D721Med (cell line): ENCODE measurements at places on chromosomes 11 and 22.

GRCh38 chr11:19349340-19350025, 108.7 kb upstream of the E2F8 start:
- DNase-seq: no peak

DNA sequence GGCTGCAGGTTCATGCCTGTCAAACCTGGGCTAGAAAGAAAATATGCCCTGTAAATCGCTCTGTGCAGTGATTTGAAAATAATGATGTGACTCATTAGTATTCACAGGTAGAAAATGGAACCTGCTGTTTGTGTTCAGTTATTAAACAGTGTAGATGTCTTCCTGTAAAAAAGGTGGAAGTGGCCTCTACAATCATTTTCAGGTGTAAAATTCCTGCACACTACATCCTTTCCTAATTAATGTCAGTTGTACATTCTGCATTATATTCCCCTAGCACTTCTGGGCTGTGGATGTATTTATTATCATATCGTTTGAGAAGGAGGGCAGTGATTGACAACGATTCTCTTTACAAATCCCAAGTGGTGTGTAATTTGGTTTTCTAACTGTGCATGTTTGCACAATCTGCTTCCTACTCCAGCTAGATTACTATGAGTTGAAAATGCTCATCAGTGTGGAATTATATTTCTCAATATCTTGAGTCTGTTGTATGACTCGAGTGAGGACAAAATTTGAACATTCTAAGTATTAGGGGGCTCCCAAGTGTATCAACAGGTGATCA, 454.0 kb upstream of the DDI1 start:
- DNase-seq: no peak

DNA sequence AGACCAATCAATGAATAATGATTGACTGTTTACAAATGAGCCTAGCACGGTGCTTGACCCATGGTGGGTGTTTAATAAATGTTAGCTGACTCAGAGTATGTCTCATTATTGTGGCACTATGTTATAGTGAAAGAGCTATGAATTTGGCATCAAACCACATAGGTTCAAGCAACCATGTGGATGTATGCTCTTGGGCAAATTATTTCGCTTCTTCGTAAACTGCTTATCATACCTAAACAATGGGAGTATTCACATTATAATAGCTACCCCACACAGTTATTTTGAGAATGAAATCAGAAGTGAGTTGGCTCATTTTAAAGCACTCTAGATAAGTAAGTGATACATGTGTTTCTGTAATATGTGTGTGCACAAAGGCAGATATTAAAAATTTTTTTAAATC, 118.7 kb upstream of the HSD17B12 start:
- no peak for DNase-seq

GRCh38 chr22:27472975-27473374, 328.6 kb downstream of the MN1 start:
- no peak for DNase-seq

DNA sequence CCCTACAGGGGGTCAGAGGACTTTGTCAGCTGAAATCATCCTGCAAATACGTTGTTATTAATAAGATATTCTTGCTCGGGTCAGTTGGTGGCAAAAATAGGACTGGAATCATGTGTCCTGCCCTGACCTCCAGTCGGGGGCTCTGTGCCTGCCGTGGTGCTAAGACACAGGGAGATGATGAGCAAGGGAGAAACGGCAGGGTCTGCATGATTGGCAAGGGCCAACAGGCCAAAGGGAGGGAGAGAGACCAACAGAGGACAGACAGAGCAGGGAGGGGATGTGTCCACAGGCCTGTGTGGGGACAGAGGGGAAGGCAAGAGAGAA, 10.4 kb upstream of the TSKU start:
- DNase-seq: no peak

- DNase-seq: no peak
Measured at GRCh38 chr11:45048313-45048841, 97.7 kb upstream of the TP53I11 start.

DNA sequence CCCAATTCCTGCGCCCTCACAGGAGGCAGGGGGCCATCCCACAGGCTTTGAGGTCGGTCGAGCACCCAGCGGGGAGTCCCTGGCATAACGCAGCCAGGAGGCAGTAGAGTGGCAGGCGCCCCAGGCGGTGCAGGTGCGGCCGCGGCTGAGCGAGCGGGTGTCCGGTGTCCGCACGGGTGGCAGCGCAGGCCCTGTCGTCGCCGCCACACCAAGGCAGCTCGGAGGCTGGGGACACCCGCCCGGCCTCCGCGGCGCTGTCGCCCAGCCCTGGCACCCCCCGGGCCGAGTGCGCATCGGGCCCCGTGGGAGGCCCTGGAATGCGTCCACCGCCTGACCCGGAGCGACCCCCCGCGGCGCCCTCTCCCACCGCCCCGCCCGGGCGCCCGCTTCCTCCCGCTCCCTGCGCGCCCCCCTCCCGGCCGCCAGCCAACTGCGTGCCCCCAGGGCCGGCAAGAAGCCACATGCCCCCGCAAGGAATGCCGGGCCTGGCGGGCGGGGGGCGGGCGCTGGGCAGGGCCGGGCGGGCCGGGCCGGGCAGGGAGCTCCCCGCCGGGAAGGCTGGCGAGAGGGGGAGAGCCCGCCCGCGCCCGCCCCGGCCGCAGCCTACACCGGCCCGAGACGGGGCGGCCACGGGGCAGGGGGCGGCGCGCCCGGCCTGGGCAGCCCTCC, 33.9 kb downstream of the PRDM11 start:
- peak; percentile 62 for DNase-seq

DNA sequence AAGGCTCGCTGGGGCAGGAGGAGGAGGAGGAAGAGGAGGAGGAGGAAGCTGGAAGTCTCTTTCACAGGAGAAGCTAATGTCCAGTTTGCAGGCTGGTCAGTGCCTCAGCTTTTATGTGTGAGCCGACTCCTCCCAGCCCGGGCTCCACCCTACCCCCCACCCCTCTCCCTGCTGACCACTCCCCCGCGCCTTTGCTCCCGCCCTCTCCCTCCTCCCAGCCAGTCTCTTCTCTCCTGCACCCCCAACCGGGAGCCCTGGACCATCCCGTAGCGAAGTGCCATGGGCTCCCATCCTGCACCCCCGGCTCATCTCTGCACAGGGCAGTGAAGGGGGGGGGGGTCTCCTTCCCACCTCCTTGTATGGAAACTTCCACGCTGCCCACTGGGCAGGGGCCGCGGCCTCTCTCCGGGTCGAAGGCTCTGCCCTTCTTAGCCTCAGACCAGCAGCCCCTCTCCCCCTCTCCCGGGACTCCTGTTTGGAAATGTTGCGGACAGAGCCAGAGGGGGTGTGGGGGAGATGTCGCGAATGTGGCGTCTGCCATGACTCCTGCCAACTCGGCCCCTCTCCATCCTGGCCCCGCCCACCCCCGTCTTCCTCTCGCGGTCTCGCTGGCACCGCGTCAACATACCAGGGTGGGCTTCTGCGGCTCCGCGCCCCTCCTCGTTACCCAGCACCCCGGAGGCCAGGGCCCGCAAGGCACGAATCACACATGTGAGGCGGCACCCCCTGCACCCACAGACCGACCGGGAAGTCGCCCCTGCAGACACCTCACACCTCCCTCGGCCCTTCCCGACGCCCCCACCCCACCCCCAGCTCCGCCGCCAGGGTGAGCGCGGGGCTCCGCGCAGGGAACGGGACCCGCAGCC, 1.8 kb downstream of the IGF2 start:
- no peak for DNase-seq

DNA sequence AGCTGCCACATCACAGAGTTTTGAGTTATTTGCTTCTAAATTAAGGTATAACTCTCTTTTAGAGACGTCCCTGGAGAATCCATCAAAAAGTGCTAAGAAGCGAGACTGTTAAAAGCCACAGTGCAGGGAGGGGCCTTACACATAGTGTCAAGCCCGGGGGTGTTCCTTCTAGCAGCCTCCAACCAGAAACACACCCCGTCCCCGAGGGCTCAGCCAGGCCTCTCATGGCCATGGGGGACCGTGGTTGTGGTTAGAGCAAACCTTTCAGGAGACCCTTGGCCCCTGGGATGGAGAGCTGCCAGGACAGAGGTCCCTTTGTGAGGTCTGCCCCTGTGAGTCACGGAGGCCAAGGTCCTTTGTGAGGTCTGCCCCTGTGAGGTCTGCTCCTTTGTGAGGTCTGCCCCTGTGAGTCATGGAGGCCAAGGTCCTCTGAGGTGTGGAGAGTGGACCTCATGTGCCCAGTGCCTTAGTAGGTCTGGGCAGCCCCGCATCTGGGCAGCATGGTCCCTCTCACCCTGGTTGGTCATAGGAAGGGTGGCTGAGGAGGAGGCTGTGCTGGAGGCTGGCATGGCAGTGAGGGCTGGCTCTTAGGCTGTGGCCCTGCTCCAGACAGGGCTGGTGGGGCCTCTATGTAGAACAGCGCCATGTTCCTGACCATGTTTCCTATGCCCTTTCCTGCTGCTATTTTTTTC, 5.4 kb downstream of the GNAZ start:
- no peak for DNase-seq

DNA sequence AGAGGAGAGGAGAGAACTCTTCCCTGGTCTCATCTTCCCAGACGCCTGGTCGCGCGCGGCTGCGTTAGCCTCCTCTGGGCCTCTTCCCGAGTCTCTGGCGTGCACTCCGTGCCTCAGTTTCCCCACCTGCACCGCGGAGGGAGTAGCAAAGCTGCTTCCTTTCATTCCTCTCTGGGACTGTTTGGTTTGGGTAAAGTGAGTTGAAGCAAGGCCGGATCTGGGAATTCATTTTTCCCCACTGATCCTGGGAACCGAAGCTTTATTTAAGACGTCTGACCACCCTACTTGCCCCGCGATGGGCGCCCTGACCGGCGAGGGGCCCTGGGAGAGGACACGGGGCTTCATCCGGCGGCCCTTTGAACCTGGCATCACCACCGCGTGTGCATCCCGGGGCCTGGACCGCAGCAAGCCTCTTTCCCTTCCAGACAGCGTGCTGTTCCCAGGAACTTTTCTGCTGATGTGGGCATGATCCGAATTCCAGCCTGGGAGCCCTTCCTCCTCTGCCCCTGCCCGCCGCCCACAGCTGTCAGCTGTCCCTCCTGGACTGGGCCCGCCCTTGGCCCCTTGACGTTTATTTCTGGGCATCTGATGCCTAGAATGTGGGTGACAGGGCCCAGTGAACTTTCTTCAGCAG, 758 bp downstream of the LDLRAD3 start:
- DNase-seq: no peak

DNA sequence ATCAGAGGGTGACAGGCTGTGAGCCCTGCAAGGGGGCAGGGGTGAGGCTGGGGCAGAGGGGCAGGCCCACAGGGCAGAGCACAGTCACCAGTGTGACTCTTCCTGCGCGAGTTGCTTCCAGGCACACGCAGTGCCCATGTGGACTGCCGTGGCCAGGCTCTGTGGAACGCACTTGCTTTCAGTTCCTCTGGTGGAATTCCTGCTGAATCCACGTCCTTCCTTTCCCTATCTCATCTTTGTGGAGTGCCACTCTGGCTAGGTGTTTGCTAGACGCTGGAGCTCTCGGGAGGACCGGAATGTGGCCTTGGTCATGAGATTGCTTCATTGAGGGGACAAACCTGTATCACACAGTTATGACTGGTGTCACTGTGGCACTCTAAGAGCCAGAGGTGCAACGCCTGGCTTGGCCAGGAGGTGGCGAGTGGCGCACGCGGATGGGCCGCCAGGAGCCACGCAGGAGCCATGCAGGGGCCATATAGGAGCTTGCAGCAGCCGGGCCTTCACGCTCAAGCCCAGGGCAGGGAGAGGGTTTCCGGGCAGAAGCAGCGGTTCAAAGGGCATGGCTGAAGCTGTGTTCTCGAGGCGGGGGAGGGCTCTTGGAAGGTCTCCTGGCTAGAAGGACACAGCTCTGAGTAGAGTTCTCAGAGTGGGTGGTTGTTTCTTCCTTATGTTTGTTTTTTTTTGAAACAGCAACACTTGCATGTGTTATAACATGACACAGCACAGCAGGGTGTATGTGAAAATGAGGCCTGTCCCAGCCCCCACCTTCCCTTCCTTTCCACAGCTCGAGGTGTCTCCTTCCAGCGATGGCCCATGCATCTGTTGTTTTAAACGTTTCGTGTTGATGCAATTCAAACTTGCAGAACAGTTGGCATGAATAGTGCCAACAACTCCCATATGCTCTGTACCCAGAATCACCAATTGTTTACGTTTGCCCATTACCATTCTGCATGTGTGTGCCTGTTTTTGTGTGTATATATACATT, 36.2 kb downstream of the TBC1D22A start:
- DNase-seq: peak; percentile 49

DNA sequence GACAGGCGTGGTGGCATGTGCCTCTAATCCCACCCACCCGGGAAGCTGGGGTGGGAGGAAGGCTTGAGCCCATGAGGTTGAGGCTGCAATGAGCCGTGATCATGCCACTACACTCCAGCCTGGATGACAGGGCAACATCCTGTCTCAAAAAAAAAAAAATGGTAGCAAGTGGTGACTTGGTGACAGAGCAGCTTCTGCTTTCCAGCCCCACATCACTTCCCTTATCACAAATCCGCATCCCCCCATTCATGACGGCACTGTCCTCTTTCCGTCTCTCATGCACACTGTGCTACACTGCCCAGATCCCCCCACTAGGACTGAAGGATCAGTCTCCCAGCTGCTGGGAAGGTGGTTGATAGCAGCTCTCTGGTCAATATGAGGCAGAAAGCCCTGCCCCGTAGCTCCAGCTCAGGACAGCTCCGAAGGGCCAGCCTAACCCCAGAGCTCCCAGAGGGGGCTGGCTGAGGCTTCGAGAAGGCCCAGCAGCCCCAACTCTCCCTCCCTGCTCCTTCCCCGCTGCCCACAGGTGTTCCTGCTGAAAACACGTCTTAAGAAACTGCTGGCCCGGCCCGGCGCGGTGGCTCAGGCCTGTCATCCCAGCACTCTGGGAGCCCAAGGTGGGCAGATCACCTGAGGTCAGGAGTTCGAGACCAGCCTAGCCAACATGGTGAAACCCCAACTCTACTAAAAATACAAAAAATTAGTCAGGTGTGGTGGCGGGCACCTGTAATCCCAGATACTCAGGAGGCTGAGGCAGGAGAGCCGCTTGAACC, 15.9 kb downstream of the PGA5 start:
- DNase-seq: no peak

GRCh38 chr11:74319139-74319816, 7.8 kb upstream of the P4HA3 start:
- no peak for DNase-seq

DNA sequence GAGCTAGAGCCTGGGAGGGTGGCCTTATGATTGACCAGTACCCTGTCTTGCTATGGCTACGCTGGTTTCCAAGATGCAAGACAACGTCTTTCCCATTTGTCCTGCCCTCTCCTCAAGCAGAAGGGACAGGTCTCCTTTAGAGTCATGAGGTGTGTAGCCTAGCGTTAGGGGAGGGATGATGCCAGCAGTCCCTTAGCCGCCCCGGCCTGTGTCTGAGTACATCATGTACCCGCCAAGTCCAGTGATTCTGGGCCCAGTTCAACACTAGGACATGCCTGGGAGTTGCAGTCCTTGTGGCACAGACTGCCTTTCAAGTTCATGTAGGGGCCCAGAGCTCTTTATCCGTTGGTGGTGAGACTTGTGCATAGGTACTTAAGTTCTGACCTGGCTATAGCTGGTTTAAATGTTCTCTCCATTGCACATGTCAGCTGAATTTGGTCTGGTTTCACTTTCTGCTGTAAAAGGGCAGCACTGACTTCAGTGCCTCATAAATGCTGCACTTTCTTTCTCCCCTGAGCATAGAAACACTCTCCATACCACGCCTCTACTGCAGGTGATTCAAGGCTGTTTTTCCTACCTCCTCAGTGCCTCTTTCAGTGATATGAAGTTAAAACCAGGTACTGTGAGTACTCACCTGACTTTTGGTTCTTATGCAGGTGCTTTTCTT, 151.1 kb downstream of the METTL15 start:
- DNase-seq: no peak

- DNase-seq: no peak
Measured at GRCh38 chr11:108916935-108917334, 252.1 kb downstream of the DDX10 start.

GRCh38 chr11:73597956-73598718, at the start of gene FAM168A:
Gene FAM168A (minus strand): TSS chr11:73598112. CDS start chr11:73468474, 129,638 bp downstream.
- peak; percentile 90 for DNase-seq

- DNase-seq: no peak
Measured at GRCh38 chr11:85844439-85845123, 10.6 kb upstream of the CCDC83 start.
